ENCODE measurements at places on chromosomes 12 and 14.

- DNase-seq = no peak
Measured at GRCh38 chr14:67630186-67630585, 10.5 kb downstream of the ARG2 start.

DNA sequence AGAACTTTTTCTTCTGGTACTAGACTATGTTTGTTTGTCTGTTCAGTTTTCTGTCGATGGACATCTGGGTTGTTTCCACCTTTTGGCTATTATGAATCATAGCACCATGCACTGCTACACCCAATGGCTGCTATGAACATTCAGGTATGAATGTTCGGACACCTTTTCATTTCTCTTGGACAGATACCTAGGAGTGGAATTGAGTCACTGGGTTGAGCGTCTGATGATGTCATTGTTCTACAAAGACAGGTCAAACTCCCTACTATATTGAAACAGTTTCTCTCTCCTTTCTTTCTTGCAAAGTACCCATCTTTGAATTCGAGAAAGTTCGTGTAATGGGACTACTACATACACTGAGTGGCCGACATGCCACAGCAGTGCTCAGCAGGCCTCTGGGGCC, 44.7 kb downstream of the KCTD10 start:
- DNase-seq = no peak

GRCh38 chr12:63668028-63668799, at the start of gene DPY19L2:
TSS of gene DPY19L2 (minus strand) at chr12:63668493. CDS start at chr12:63668393, 100 bp downstream.
- peak; percentile 8 for DNase-seq

GRCh38 chr14:56371737-56372136, 207.9 kb upstream of the TMEM260 start:
- DNase-seq = no peak

DNA sequence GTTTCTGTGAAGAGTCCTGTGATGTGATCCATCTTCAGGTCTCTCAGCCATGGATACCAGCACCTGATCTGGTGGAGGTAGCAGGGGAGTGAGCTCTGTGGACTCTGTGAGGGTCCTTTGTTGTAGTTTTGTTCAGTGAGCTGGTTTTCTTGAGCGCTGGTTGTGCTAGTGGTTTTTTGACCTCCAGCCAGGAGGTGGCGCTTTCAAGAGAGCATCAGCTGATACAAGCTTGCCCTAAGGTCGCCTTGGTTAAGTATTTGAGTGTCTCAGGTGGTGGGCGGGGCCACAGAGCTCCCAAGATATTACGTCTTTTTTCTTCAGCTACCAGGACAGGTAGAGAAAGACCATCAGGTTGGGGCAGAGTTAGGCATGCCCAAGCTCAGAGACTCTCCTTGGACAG, 139.7 kb downstream of the TTLL5 start:
- DNase-seq = no peak

Data from GM12892 (cell line).